Neuronal stem cell (in vitro differentiated cells): ENCODE measurements at places on chromosomes 16 and 17.
A peak's percentile ranks its signal among the peaks of the same experiment; 100 is the strongest.

DNA sequence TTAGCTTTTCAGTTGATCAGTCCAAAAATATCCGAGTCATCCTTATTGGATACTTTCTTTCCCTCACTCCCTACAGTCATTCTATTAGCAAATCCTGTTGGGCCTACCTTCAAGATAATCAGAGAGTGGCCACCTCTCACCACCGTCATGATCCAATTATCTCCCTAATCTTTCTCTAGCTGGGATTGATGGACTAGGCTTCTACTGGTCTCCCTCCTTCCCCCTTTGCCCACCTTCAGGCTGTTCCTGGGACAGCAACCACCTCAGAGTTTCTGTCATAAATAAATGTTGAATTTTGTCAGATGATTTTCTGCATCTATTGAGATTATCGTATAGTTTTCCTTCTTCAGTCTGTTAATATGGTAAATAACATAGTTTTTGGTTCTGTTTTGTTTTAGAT lies 16.2 kb upstream of the RHBDL3 start:
- H3K4me1 ChIP-seq = no peaks in the 10 kb centered on the region
- H3K27ac ChIP-seq = no peak overlapping the region
- DNase-seq = no peak
- no peak overlapping the region for H3K4me3 ChIP-seq
- H3K27me3 ChIP-seq = no peaks in the 10 kb centered on the region
- no peaks in the 10 kb centered on the region for H3K36me3 ChIP-seq

DNA sequence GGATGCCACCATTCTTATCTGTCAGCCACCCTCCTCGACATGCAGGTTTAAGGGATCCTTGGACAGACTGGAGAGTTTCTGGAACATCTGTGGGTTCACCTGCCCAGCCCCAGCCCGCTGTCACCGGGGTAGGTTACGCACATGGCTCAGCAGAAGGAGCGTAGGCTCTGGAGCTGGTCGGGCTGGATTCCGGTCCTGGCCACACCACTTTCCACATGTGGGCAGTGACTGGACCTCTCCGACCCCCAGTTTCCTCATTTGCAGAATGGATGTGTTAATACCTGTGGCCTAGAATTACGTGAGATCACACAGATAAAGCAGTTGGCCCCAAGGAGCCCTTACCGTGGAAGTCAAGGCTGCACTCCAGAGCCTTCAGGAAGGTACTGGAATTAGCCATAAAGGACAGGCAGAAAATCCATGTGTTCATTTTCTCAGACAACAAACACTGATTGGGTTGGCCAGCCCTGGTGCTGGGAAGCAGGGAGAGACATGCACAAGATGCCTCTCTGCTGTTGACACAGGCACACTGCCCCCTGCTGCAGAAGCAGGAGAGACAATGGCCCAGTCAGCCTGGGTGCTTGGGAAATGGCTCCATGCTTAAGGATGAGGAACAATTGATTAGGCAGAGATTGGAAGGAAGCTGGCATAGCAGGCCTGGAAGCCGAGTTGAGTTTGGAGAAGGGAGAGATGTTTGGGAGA lies 58.8 kb downstream of the SF3B3 start:
- no peaks in the 10 kb centered on the region for H3K36me3 ChIP-seq
- no peak for DNase-seq
- H3K27ac ChIP-seq = no peak overlapping the region
- H3K27me3 ChIP-seq = no peaks in the 10 kb centered on the region

DNA sequence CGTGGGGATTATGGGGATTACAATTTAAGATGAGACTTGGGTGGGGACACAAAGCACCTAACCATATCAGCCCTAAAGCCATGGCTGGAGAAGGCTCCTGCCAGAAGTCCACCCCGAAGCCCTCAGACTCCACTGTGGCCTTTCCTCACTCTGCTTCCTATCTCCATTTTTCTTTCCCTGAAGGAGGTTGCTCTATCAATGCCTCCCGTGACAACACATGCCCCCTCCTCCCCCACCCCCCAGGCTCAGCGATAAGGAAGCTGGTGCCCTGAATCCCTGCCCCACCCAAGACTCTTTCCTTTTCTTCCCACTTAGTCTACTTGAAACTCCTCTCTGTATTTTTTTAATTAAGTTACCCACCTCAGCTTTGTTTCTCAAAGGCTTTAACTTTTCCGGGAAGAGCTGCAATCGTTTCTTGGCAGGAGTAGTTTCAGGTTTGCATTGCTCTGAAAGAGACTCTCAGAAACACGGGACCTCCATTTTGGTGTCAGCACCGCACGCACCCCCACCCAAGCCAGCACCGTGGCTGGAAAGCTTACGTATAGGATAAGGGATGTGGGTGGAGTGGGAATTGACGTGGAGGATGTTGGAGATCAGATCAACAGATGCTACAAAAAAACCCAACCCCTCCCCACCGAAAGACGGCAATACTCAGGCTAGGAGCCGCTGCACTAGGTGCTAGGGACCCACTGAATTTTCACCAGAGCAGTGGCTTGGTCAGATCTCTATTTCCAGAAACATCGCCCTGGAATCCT lies 15.2 kb upstream of the CA4 start:
- H3K36me3 ChIP-seq = peaks cover 15% of the 10 kb centered on the region
- no peak for DNase-seq
- H3K4me3 ChIP-seq = peak overlapping the region; percentile 87
- peaks cover 15% of the 10 kb centered on the region for H3K4me1 ChIP-seq
- H3K27me3 ChIP-seq = peaks cover 18% of the 10 kb centered on the region

DNA sequence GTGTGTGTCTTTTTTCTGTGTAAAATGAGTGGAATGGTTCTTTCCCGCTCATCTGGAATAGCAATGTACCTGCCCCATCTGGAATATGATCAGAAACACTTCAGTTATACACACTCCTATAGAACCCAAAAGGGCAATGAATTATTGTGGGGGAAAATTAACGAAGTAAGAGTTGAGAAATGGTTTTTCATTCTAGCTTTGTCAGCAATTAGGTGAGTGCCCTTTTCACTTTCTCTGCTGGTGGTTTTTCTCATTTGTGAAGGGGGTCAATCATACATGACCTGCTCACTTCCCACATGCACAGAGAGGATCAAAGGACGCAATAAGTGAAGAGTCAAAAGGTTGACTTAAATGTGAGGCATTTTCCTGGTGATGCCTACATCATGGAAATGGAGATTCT lies 168.0 kb downstream of the HS3ST3B1 start:
- no peak overlapping the region for H3K27ac ChIP-seq
- no peaks in the 10 kb centered on the region for H3K27me3 ChIP-seq
- no peaks in the 10 kb centered on the region for H3K36me3 ChIP-seq
- no peak for DNase-seq

GRCh38 chr16:85494315-85494714 lies 118.8 kb upstream of the GSE1 start:
- H3K27me3 ChIP-seq = no peaks in the 10 kb centered on the region
- H3K27ac ChIP-seq = no peak overlapping the region
- H3K36me3 ChIP-seq = no peaks in the 10 kb centered on the region
- no peak for DNase-seq
- peaks cover 5% of the 10 kb centered on the region for H3K4me1 ChIP-seq

GRCh38 chr17:48561884-48562810 lies 16.0 kb downstream of the HOXB4 start:
- no peak for DNase-seq
- H3K27ac ChIP-seq = no peak overlapping the region
- H3K4me1 ChIP-seq = no peaks in the 10 kb centered on the region
- no peak overlapping the region for H3K4me3 ChIP-seq
- no peaks in the 10 kb centered on the region for H3K36me3 ChIP-seq

DNA sequence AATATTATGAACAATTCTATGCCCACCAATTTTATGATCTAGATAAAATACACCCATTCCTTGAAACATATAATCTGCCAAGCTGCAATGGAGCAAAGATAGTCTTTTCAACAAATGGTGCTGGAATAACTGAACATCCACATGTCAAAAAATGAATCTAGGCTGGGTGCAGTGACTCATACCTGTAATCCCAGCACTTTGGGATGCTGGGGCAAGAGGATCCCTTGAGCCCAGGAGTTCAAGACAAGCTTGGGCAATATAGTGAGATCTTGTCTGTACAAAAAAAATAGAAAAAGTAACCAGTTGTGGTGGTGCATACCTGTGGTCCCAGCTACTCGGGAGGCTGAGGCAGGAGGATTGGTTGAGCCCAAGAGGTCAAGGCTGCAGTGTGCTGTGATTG lies 92.5 kb downstream of the N4BP1 start:
- no peak overlapping the region for H3K4me3 ChIP-seq
- no peak for DNase-seq
- no peaks in the 10 kb centered on the region for H3K27me3 ChIP-seq
- no peaks in the 10 kb centered on the region for H3K4me1 ChIP-seq
- no peak overlapping the region for H3K27ac ChIP-seq

GRCh38 chr17:11308531-11308930 lies 67.5 kb downstream of the SHISA6 start:
- DNase-seq = no peak
- H3K36me3 ChIP-seq = no peaks in the 10 kb centered on the region
- H3K27ac ChIP-seq = no peak overlapping the region
- H3K27me3 ChIP-seq = no peaks in the 10 kb centered on the region

- DNase-seq = no peak
- no peak overlapping the region for H3K27ac ChIP-seq
- H3K4me3 ChIP-seq = no peak overlapping the region
- H3K36me3 ChIP-seq = no peaks in the 10 kb centered on the region
- H3K4me1 ChIP-seq = peaks cover 15% of the 10 kb centered on the region
- peaks cover 2% of the 10 kb centered on the region for H3K27me3 ChIP-seq
Measured at GRCh38 chr17:68461122-68461539, 3.8 kb upstream of the WIPI1 start.

GRCh38 chr17:17774009-17774881 lies 62.5 kb downstream of the SREBF1 start:
- H3K27me3 ChIP-seq = no peaks in the 10 kb centered on the region
- H3K27ac ChIP-seq = no peak overlapping the region
- H3K4me1 ChIP-seq = peaks cover 29% of the 10 kb centered on the region
- H3K4me3 ChIP-seq = no peak overlapping the region
- H3K36me3 ChIP-seq = peaks cover 16% of the 10 kb centered on the region
- no peak for DNase-seq
